ENCODE measurements at places on chromosomes 2 and 18. TPM values are rescaled to one million over a fixed set of nuclear protein-coding genes. Genes with fewer than 3 reads are reported as not detected.

DNA sequence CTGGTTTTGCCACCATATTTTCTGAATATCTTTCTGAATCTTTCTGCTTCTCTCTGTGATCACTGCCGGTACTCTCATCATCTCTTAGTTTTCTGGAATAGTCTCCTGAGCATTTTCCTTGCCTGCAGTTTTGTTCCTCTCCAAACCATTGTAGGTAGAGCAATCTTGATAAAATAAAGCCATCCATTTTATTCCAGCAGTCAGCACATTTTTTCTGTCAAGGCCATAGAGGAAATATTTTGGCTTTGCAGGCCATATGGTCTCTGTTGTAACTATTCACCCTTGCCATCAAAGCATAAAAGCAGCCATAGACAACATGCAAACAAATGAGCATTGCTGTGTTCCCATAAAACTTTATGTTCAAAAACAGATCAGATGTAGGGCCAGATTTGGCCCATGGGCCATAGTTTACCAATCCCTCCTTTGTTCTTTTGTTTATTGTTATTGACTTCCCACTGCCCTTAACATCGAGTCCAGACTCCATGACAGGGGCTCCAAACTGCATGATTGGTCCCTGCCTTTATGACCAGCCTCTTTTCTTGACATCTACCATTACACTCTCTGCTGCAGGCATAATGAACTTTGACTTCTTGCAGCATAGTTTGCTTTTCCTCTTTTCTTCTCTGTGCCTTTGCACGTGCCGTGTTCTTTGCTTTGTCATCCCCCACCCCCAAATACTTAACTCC lies 29.8 kb downstream of the TMEM87B start:
- no peak for DNase-seq

DNA sequence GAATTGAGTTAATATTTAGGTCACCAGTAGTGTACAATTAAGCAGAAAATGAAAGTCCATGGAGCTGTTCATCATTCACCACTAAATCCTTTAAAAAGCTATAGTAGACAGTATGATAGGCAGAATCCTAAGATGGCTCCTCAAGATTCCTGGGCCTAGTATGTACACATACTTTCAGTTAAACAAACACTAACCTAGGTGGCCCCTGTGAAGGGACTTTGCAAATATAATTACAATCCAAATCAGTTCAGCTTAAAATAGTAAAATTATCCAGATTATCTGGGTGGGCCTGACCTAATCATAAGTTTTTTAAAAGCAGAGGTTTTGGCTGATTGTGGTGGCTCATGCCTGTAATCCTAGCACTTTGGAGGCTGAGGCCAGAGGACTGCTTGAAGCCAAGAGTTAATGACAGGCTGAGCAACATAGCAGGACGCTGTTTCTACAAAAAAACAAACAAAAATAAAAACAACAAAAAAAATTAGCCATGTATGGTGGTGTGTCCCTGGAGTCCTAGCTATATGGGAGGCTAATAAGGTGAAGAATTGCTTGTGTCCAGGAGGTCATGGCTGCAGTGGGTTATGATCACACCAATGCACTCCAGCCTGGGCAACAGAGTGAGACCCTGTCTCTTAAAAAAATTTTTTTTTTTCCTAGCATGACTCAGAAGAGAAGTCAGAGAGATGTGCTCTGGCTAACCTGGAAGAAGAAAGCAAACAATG lies 13.9 kb downstream of the MEX3C start:
- no peak for DNase-seq

GRCh38 chr18:23365602-23366001 lies 87.5 kb upstream of the RIOK3 start:
- no peak for DNase-seq

DNA sequence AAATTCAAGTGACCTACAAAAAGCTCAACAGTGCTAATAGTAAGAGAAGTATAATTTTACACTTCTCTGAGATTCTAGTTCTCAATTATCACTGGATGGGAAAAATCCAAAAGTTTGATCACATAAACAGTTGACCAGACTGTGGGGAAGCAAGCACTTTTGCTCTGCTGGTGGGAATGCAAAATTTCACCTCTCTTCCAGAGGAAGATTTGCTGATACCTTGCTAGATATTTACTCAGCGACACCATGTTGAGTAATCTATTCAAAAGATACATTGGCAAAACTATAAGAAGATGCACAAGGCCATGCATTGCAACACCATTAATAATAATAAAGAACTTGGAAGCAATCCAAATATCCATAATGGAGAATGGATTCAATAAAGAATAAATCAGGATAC lies 204.4 kb downstream of the MREG start:
- DNase-seq, result peak; percentile 19

GRCh38 chr18:5841518-5841917 lies 53.8 kb downstream of the TMEM200C start:
- DNase-seq, result no peak

- no peak for DNase-seq
These were observed 29.1 kb downstream of the SLC4A5 start for GRCh38 chr2:74314107-74314506.

GRCh38 chr2:121836611-121837010 lies 81.2 kb downstream of the TSN start:
- DNase-seq, result no peak

DNA sequence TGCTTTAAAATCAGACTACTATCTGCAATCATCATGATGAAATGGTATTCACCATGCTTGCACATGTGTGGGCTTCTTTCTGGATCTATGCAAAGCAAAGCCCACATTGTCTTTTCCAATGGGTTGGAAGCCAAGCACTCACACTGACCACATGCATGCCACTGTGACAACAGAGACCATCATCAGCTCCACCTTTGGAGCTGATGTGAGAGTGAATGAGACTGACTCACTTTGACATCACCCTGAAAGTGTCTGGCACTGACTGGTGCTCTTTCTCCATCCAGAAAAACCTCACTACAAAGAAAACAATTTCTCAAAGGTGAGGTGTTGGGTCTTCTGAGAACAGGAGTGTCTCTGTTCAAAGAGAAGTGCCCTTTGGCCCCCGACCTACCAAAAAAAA lies 4.7 kb downstream of the MYO5B start:
- DNase-seq, result no peak

DNA sequence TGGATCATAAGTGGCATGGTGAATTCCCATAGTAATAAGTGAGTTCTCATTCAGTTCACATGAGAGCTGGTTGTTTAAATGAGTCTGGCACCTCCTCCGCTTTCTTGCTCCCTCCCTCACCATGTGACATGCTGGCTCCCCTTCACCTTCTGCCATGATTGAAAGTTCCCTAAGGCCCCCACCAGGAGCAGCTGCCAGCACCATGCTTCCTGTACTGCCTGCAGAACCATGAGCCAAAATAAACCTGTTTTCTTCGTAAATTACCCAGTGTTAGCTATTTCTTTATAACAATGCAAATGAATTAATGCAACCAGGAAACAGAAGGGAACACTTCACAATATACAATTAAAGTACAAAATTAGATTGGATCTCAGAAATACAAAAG lies 257.0 kb downstream of the MREG start:
- DNase-seq, result no peak

The RND3 gene
- 55.3 TPM for total RNA-seq

DNA sequence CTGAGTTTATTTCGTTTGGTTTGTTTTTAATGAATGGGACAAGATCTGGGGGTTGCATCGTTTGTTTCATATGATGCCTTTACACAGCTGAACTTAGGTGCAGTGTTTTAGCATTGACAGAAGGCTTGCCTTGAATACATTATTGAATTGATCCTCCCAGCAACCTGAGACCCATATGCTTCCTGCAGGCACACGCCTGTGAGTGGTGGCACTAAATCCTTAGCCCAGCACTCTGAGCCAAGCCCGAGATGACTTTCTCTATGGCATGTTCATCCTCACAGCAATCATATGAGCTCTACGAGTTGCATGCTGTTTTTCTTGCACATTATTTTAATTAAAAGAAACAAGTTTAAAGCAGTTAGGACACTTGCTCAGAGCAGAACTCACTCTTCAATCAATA lies 47.8 kb upstream of the AGAP1 start:
- no peak for DNase-seq

The ADCYAP1 gene
- not detected for total RNA-seq

DNA sequence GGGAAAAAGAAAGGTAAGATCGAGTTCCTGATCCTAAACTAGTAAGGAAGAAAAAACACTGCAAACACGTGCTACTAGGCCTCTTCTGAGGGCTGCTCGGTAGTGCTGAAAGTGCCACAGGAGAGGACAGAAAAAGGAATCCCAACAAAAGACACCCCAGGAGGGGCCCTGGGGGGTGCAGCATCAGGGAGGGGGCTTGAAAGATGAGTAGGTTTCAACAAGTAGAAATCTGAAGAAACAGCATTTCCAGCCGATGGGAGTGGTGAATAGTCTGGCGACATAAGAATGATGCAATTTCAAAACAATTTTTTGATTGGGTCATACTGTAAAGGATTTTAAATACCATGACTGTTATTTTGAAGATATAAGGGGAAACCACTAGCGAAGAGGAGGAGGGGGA lies 98.6 kb downstream of the NOL10 start:
- no peak for DNase-seq

- no peak for DNase-seq
These were observed 37.5 kb upstream of the NCKAP5 start for GRCh38 chr2:133605766-133606137.

Measured in GM23338 (cell line).